ENCODE measurements at places on chromosomes 16 and 17.

DNA sequence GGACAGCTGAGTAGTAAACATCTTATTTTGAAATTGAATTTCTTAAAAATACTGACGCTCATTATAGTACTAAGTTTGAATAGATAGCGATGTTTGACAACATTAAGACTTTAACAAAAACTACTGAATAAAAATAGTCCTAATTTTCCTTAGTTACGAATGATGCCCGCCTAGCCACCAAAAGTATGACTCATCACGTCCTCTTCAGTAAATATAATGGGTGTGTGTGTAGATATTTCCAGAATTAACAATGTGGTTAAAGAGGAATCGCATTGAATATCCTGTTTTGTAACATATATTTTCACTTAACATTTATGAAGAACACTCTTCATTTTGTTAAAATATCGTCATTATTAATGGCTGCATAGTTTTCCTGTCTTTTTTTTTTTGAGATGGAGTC is 187.6 kb downstream of the MYO1D start:
- no peak for DNase-seq

- DNase-seq, result peak; percentile 27
These were observed 11.5 kb downstream of the FLII start for GRCh38 chr17:18246880-18247612.

DNA sequence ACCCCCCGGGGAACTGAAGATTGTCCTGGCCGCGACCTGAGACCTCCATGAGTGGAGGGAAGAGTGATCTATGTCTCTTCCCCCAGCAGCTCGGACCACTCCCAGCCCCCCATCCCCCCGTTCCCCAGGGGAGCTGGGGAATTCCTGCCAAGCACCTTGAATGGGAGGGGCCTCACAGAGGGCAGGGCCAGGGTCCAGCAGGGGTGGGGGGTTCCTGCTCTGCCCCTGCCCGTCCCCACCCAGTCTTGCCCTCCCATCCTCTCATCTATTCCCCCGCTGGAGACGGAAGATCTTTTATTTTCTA is 9.4 kb downstream of the TUFM start:
- no peak for DNase-seq

GRCh38 chr16:11418506-11418905 is 73.2 kb downstream of the RMI2 start:
- peak; percentile 4 for DNase-seq

- no peak for DNase-seq
These were observed 138.2 kb downstream of the CCT6B start for GRCh38 chr17:34823023-34823422.

- no peak for DNase-seq
These were observed 11.9 kb downstream of the CDK5RAP3 start for GRCh38 chr17:47982645-47983390.

DNA sequence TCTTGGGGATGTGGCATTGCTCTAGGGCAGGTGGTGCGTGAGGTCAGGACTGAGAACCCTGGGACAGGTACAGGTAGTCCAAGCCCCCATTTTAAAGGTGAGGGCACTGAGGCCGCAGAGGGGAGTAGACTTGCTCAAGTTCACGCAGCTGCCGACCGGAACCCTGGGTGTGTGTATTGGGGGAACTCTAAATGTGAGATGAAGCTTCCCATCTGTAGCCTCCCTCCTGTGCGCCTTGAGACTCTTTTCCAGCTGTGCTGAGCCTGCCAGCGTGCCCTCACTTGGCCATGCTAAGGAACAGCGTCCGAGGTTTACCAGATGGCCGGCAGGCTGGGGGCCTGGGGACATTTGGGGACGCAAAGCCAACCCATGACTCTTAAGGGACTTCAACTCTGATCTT is 79.0 kb upstream of the CDC42EP4 start:
- DNase-seq, result no peak

GRCh38 chr17:2171702-2172076 is 116.8 kb downstream of the HIC1 start:
- no peak for DNase-seq

- DNase-seq, result no peak
These were observed 24.1 kb downstream of the SERPINF1 start for GRCh38 chr17:1785930-1786329.

DNA sequence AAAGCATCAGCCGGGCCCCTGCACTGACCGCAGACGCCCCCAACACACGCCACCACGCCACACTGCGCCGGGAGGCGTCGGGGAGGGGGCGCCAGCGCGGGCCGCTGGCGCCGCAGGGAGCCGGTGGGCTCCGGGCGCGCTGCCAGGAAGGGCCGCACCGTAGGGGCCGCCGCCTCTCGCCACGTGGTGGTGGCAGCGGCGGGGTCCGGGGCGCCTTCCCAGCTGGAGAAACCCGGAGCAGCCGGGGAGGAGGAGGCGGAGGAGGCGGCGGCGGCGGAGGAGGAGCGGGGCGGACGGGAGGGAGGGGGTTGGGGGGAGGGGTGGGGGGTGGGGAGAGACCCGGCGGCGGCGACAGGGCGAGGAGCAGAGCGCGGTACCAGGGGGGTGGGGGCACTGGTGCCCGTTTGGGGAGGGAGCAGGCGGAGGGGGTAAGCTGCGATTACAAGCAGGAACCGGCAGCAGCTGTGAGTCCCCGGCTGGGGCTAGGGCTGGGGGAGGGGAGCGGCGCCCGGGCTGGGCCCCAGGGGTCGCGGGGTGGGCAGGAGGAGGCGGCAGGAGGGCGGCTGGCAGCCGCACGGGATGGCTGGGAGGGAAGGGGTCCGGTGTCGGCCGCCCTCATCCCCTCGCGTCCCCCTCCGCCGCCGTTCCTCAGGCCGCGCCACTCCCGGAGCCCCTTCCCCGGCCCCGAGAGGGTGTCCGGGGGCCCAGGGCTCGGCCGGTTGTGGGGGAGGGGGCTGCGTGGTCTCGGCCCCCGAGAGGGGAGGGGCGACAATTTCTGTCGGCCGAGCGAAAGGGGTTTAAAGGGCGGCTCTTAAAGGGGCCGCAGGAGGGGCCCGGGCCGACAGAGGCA is at the start of gene TBKBP1:
Gene TBKBP1 (plus strand): TSS at position 431 of the 850 bp plus-strand sequence. CDS start 1,952 bp downstream, outside the sequence.
- DNase-seq, result peak; percentile 74

DNA sequence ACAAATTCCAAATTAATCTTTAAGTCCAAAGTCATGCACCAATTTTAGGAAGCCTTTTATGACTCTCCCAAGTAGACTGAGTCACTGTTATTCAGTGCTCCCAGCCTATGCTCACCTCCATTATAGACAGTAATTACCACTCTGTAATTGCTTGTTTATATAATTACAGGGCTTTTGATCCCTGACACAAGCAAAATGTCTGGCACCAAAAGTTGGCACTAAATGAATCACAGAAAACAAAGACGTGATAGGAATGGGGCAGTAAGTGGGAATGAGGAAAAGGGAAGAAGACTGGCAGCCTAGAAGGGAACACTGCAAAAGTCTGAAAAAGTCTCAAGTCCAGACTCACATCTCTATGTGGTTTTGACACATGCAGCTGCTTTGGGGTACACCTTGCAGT is 94.1 kb downstream of the SLC39A11 start:
- no peak for DNase-seq

- peak; percentile 9 for DNase-seq
These were observed at the start of gene ACE for GRCh38 chr17:63476854-63477479. Gene ACE (plus strand): TSS chr17:63477061. CDS start chr17:63477095, 34 bp downstream.

DNA sequence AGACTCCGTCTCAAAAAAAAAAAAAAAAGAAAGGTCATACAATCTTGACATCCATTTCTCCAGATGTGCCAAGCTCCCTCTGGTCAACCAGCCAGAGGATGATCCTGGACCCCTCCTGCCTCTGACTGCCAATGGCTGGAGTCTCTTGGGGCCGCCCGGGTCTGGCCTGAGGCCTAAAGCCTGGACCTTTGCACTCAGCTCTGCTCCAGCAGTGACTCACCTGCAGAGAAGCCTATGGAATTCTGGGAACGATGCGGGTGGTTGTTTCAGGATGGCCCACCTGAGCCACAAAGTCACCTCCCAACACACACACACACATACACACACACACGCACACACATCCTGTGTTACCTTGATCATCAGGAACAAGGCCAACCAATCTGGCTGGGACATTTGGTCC is 64.0 kb upstream of the DNAH17 start:
- no peak for DNase-seq

DNA sequence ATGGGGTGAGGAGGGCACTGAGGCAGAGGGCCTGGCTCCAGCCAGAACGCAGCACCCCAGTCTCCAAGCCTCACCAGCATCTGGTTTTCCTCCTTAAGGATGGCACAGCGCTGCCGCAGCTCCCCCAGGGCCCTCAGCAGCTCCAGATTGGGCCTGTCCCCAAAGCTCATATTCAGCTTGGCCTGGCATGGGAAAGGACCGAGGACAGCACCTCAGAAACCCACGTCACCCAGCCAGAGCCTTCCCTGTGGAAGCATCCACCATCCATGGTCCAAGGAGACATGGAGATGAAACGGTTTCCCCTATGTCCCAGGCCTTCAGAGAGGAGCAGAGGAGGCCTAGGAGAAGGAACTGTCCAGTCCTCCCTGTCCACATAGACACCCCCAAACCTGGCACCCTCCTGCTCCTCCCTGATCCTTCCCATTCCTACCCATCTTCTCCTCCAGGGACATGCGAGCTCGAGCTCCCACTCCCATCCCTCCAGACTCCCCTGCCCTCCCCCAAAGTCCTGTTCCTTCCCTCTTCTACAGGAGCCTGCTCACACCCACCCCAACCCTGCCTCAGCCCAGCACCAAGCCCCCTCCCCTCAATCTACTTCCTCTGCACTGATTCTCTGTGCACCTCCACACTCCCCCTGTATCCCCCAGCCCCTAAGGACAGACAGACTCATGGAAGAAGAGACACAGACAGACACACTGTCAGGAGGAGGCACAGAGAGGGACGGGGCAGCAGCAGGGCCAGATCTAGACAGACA is 1.8 kb downstream of the TSPOAP1 start:
- no peak for DNase-seq

GRCh38 chr16:5005916-5006315 is 27.8 kb downstream of the NAGPA start:
- no peak for DNase-seq

- peak; percentile 45 for DNase-seq
These were observed 18.4 kb downstream of the ADCY9 start for GRCh38 chr16:4097826-4098240.

DNA sequence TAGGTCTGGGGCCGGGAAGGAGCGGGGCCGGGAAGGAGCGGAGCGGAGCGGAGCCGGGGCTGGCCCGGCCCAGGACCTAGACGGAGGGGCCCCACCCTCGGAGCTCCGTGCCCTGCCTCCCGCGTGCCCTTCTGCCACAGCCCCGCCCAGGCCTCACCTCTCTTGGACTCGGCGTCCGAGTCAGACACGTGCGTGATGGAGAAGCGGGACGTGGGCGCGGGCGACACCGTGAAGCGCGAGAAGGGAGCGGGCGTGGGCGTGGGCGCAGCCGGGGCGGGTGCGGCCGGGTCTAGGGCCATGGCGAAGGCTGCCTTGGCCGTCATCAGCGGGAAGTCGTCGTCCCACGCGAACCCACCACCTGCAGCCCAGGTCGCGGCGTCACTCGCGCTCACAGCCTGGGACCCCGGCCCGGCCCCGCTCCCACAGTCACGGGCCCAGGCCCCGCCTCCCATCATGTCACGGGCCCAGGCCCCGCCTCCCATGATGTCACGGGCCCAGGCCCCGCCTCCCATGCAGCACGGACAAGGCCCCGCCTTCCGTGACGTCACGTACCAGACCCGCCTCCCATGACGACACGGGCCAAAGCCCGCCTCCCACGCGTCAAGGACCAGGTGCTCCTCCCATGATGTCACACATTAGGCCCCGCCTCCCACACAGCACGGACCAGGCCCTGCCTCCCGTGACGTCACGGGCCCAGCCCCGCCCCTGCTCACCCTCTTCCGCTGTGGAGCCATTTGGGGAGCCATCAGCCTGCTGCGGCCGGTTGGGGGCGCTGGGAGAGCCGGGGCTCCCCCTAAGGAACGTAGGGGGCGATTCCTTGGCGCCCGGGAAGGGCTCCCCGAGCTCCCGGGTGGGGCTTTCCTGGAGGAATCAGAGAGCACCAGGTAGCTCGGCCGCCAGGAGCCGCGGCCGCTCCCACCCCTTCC is 45.8 kb upstream of the PVALEF start:
- DNase-seq, result peak; percentile 85

DNA sequence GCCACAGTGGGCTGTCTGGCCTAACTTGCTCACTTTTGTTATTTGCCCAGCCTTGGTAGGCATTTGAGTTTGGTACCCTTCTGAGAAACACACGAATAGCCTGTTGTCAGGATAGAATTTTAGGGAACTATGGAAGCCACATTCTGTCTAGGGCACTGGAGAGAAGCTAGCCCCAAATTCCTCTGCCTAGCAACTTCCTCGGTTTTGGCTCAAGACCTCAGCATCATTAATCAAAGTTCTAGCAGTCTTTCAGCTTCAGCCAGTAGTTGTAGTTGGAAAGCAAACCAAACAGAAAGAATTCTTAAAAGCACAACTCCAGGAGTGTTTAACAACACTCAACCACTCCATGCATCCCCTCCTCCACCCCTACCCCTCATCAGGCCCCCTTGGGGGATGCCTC is 572.1 kb upstream of the PSMD7 start:
- no peak for DNase-seq

- DNase-seq, result no peak
These were observed 6.4 kb upstream of the MILR1 start for GRCh38 chr17:64442541-64442971.

- no peak for DNase-seq
These were observed 37.6 kb upstream of the ZC3H18 start for GRCh38 chr16:88532434-88533241.

DNA sequence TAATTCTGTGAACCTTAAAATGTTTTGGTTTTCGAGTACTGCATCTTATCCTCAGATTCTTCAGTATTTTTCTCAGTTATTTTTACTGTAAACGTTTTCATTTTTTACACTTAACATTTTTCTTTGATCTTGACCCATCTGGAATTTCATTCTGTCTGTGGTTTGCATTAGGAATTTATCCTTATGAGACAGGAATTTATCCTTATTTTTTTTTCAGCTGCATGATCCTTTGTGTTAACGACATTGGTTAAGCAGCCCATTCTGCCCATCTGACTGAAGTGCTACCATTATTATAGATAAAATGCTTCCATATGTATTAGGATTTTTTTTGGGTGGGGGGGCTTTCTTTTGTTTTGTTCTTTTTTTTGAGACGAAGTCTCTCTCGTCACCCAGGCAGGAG is 41.0 kb downstream of the SNX29 start:
- peak; percentile 89 for DNase-seq

DNA sequence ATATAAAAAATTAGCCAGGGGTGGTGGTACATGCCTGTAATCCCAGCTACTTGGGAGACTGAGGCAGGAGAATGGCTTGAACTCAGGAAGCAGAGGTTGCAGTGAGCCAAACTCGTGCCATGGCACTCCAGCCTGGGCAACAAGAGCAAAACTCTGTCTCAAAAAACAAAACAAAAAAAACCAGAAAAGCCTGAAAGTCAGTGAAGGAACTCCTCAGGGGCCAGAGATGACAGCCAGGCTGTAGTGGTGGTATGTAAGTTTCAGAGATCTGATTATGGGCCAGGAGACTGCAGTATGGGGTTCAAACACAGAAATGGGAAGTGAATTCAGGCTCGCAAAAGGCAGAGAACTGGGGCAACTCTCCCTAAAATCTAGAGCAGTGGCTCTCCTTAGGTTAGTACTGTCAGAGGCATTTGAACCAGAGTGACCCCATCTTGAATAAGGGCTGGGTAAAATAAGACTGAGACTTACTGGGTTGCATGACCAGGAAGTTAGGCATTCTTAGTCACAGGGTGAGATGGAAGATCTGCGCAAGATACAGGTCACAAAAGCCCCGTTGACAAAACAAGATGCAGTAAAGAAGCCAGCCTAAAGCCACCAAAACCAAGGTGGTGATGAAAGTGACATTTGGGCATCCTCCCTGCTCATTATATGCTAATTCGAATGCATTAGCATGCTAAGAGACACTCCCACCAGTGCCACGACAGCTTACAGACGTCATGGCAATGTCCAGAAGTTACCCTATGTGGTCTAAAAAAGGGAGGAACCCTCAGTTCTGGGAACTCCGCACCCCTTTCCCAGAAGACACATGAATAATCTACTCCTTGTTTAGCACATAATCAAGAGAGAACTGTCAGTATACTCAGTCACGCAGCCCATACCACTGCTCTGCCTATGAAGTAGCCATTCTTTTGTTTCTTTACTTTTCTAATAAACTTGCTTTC is 120.2 kb upstream of the XYLT1 start:
- peak; percentile 7 for DNase-seq

Measured in fibroblast of skin of abdomen (primary cell).